ENCODE measurements at places on chromosomes 12 and 14.
A peak's percentile ranks its signal among the peaks of the same experiment; 100 is the strongest.

GRCh38 chr14:38867561-38868150 is 235.4 kb downstream of the SEC23A start:
- peak; percentile 71 for DNase-seq

- DNase-seq, result no peak
These were observed 18.3 kb downstream of the PLEKHG7 start for GRCh38 chr12:92721130-92721529.

GRCh38 chr12:90978117-90978770 is 23.3 kb upstream of the CCER1 start:
- DNase-seq, result no peak

- DNase-seq, result no peak
These were observed 926 bp upstream of the CMKLR1 start for GRCh38 chr12:108340037-108340436.

DNA sequence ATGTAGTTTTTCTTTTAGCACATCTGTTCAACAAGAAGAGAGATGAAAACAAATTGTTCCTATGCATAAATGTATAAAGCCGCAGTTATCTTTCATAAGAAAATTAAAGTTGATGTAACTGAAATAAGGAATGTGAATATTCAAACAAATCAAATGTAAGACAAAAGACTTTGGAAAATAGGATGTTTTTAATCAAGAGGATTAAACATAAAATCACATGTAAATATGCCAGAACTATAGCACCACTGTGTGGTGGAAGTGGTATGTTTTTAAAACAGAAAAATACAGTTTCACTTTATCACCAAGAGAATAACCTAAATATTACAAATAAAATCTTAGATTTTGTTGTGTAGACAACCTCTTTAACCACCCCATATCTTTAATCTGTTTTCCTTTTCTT is 40.4 kb downstream of the CAPS2 start:
- DNase-seq, result no peak

- no peak for DNase-seq
These were observed 8.6 kb downstream of the EVL start for GRCh38 chr14:100073576-100074430.

GRCh38 chr12:3935078-3935477 is 61.9 kb upstream of the PARP11 start:
- DNase-seq, result no peak

DNA sequence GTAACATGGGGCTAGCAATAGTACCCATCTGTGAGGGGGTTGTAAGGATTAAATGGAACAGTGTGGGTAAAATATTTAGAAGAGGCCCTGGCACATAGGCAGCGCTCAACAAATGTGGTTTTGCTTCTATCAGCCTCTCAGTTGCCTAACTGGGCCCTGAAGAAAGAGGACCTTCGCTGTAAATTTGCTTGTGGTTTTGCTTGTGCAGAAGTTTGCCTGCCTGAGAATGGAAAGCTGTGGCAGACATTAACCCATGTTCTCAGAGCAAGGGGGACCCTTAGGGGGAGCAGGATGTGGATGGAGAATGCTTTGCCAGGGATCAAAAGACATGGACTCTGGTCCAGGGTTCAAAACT is 160.1 kb downstream of the BRMS1L start:
- DNase-seq, result no peak

DNA sequence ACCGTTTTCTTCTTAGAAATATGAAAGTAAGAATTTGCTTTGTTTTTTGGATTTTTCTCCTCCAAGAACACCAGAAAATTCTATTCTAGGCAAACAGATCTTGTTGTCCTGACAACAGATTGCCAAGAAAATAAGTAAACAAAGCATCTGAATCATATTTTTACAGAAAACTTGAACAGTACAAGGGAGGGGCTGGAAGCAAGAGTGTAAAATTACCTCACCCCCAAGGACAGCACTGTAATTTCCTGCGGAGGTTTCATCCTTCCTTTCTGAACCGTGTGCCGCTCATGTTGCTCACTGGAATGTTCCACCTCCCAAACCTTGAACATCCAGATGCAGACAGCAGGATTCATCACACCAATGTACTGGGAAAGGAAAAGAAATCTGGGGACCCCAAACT is 5.4 kb upstream of the CAMKK2 start:
- no peak for DNase-seq

- DNase-seq, result no peak
These were observed 119.4 kb downstream of the SAMD4A start for GRCh38 chr14:54686219-54686870.

DNA sequence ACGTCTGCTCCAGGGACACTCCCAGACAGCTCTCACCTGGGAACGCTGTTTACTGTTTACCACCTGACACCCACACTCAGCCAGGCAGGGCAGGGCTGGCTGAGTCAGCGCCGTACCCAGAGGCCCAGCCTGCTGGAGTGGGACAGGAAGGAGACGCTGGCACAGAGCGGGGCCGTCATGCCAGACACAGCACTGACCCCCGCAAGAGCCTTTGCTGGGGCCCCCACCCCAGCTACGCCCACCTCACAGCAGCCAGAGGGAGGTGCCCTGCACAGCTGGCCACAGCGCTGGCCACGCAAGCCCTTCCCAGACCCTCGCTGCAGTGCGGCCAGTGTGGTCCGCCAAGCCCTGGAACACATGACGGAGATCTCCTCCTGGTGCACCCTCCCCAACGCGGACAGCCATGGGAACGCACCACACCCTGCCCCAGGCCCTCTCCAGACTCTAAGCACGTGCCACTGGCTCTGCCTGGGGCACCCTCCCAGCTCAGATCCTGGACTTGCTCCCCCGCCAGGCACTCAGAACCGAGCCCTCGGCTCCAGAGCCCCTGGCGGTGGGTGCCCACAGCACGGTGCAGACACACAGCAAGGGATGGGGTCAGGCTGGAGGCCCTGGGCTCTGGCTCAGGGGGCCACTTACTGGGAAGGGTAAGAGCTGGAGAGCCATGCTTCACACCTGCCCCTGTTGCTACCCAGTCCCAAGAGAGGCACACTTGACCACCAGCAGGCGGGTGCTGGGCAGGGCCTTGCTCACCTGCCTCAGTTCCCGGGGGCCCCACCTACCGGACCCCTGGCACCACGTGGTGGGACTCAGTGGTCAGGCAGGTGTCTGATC is 5.7 kb downstream of the AHNAK2 start:
- no peak for DNase-seq
